ENCODE measurements at places on chromosomes 11 and 22.

DNA sequence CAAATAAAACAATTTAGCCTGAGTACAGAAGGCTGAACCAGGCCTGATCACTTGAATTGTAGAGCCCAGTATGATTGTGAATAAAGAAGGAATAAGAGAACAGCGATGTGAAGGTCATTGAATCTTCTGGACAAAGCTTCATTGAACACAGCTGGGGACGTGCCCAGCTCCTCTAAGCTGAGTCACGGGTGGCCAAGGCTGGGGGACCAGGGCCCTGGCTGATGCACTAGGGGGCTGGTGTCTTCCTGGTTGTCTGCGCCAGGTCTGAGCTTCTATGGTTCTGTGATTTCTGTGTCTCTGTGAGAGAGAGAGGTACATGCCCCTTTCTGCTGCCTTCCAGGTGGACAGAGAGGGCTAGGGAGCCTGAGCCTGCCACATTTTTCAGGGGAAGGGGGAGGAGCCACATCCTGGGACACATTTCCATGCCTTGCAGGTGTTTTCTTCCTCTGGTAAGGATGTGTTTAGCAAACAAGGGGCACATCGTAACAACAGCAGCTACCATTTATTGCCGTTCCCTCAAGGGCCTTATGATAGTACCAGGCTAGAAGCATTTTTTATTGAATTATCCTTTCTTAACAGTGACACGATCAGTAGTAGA lies 135.7 kb downstream of the C11orf91 start:
- DNase-seq = no peak

DNA sequence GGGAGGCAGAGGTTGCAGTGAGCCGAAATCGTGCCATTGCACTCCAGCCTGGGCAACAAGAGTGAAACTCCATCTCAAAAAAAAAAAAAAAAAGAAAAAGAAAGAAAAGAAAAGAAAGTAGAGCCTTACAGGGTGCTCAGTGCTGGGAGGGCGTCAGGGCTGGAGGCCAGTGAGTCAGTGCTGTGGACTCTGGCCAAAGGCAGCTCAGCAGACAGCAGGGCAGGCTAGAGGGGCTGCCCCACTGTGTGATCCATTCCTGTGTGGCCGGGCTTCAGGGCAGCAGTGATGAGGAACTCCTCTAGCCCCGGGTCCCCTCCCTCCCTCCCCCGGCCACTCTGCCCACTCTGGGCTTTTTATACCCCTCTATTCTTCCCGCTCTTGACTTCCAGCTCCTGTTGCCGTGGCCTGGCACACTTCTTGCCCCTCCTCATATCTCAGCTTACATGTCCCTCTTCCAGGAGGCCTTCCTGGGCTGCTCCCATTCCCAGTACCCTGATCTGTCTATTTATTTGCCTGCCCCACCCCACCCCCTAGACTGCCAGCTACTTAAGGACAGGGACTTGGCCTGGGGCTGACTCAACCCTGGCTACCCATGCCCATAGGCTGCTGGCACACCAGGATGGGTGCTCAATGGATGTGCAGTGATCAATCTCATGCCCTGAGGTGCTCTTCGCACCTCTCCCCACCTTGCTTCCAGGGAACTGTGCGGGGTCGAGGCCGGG lies 10.1 kb downstream of the SYT12 start:
- no peak for DNase-seq

DNA sequence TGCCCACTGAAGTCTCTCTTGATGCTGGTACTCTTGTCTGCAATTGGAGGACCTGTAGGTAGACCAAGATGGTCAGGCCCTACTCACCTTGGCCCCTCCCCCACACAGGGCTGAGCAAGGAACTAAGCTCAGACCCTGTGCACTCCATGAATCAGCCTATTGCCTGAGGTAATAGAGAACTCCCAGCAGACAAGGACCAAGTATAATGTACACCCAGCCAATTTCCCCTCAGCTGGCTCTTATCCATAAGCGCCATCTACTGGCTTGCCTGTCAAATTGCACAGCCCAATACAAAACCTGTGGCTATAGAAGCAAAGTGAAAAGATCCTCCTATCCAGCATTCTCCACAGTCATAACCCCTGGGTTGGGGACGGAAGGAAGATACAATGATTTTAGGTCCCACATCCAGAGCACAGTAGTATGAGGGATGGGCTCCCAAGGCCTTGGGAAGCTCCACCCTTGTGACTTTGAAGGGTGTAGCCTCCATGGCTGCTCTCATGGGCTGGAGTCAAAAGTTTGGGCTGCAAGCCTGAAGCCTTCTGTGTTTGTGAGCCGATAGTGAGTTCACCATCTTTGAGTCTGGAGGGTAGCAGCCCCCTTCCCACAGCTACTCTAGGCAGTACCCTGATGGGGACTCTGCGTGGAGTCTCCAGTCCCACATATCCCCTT lies 56.0 kb downstream of the GLYATL2 start:
- no peak for DNase-seq

DNA sequence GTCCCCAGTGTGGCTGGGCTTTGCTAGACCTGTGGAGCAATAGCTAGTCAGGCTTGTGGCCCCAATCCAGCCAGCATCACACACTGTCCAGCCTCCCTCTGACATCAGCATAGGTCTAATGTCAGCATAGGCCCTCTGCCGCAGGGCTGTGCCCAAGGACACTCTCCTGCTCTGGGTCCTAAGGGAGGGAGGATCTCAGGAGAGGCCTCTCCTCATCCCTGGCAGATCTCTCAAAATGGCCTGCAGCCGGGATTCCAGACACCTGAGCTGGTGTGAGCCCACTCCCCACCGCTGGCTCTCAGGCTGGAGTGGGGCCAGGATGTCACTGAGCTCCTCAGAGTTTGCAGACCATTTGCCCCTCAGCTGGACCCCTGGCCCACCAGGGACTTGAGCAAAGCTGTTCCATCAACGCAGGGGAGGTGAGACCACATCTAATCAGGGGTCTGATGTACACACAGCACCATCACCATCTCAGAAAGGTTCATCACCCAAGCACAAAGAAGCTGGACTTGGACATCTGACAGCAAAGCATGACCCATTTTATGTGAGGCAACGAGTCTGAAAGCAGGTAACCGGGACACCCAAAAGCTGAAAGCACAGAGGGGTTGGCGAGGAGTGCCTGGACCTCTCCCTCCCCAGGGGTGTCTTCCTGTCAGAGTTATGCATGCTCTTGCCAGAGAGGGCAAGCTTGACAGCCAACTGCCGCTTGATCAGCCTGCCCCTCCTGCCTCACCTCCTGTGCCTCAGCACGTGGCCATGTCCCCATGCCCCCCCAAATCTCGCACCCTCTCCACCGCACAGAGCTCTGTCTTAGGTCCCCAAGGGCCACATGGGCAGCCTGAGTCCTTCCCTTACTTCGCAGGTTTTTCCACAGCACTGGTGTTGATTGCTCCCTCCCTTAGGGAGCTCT lies 69.7 kb upstream of the SEPTIN5 start:
- no peak for DNase-seq

GRCh38 chr11:20037396-20038153 lies 122.7 kb downstream of the DBX1 start:
- no peak for DNase-seq

DNA sequence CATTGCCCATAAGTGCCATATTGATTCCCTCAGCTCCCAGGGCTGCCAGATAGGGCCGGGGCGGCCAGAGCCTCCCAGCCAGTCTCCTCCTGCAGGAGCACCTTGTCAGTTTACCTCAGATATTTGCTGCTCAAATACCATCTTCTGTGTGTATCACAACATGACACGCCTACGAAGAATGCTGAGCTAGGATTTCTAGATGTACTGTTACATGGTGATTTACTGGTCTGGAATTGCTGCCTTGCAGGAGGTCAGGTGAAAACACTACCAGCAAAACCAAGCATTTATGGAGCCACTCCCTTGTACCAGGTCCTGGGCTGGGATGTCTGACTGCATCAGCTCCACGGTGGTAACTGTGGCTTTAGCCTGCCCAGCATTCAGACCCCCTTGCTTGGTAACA lies 11.8 kb downstream of the MICAL3 start:
- no peak for DNase-seq

DNA sequence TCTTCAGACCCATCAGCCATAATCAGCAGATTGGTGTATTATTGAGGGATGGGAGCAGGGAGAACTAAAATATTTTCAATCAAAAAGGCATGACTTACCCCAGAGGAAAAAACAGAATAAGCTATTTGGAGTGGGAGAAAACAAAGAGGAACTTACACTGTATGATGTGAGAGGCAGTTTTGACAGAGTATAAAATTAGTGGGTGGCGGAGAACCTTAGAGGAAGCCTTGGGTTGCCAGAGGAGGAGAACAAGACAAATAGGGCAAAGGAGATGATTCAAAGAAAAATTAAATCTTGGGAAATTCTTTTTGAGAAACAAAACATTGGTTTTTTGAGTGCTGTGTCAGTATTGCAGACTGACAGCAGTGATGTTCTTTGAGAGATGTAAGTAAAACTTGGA lies 285.0 kb downstream of the C11orf87 start:
- DNase-seq = no peak

GRCh38 chr11:81673001-81673400 lies 1060.7 kb downstream of the FAM181B start:
- DNase-seq = no peak

- DNase-seq = no peak
Measured at GRCh38 chr11:40647295-40647694, 812.2 kb downstream of the LRRC4C start.

GRCh38 chr22:26893173-26894110 lies 236.1 kb downstream of the MIAT start:
- DNase-seq = no peak

GRCh38 chr11:30984442-30984816 lies 385.1 kb downstream of the DCDC1 start:
- DNase-seq = no peak

DNA sequence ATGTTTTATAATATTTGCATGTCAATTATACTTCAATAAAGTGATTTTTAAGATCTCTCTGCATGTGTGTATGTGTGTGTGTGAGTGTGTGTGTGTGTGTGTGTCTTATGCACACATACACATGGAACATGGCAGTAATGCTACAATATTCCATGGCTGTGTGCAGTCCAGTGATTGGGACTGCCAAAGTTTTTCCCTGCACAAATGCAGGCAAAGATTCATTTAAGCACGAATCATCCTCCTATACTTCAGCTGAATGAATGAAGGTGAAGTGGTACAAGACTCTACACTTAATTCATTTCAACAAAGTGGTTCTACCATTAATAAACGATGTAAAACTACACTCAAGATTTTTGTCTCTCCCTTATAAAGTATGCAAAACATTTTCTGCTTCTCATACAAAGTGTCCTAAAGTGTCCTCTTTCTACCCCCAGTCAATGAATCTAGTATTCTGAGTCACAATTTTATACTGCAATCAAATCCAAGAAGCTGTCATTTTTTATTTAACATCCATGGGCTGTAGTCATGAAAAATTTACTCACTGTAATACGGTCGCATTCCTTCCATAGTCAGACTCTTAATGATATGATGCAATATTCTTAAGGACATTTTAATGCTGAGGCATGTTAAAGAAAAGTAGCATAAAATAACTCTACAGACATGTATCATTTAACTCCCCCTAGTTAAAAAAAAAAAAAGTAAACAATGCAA lies 132.4 kb downstream of the TTC28 start:
- no peak for DNase-seq

DNA sequence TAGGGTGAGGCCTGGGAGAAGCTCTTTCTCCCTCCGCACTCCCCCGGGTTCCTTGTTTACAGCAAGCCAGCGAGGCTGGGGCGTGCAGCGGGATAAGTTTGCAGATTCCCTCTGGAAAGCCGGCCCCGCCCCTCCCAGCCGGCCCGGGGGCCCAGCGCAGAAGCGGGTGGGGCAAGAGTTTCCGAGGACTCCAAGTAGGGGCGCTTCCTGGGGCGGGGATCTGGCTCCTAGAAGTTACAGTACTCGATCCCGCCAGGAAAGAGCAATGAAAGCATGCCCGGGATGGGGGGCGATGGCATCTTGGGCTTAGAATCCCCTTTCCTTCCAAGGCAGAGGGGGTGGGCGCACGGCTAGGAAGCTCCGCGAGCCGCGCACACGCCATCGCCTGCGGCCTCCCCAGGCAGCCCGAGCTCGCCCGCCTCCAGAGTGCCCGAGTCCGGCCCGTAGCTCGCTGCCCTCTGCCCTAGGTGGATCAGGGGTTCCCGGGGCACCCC lies 385 bp downstream of the TST start:
- DNase-seq = no peak

DNA sequence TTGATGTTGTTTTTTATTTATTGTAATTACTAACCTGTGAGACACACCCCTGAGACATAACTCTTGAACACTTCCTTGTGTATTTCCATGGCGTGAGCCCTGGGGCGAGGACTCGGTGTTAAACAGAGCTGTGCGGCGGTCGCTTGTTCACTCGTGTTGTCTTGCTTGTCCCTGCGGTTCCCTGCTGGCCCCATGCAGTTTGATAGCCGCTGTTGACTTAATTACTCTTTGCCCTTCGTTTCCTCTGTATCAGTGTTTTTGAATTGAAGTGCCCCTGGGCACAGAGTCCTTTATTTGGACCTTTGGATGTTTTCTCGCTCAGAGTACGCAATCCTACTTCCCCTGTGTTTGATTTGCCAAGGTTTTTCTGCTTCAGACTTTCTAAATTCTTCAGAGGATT lies 52.7 kb downstream of the TBC1D22A start:
- DNase-seq = no peak

GRCh38 chr11:71489311-71490043 lies 36.5 kb downstream of the NADSYN1 start:
- DNase-seq = no peak

- DNase-seq = no peak
Measured at GRCh38 chr11:77524539-77524938, 50.6 kb upstream of the PAK1 start.

- peak; percentile 35 for DNase-seq
Measured at GRCh38 chr22:30178181-30179126, 68.1 kb downstream of the LIF start.

DNA sequence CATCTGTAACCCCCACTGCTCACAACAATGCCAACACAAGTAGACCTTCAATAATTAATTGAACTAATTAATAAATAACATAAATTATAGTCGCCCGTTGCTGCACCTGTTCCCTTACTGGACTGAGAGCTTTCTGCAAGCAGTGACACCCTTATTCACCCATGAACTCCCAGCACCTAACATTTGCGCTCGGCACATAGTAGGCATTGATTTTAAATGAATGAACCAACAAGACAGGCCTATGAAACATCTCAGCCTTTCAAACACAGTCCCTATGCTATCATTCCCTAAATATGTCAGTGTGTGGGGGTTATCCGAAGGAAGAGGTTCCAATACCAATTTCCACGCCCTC lies 1.1 kb downstream of the THAP12 start:
- DNase-seq = no peak

GRCh38 chr22:40193429-40194421 lies 16.0 kb downstream of the TNRC6B start:
- DNase-seq = no peak

GRCh38 chr22:37098976-37099591 lies 10.4 kb downstream of the TMPRSS6 start:
- no peak for DNase-seq

GRCh38 chr11:86577644-86578636 lies 94.5 kb downstream of the ME3 start:
- DNase-seq = no peak

- DNase-seq = no peak
Measured at GRCh38 chr11:111472228-111472627, 40.0 kb downstream of the BTG4 start.

DNA sequence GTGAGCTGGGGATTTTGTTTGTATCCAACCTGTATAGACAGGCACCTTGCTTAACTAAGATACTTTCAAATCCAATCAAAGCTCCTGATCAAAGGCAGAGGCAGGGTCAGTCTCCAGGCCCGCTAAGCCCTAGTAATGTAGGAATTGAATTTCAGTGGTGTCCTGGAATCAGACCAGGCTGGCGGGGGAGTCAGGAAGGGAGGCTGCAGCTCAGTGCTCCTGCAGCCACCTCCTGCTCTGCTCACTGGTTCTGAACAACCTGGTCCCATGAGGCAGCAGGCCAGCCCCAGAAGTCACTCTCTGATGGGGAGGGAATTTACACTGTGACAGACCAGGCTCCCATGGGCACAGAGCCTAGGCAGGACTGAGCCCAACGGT lies 38.5 kb upstream of the GALNT18 start:
- DNase-seq = no peak

Data from naive thymus-derived CD8-positive, alpha-beta T cell (primary cell).